Stimulated activated CD4-positive, alpha-beta T cell treated with anti-CD3 and anti-CD28 coated beads, Interleukin-2, amount 100 ng/mL, for 4 hours (primary cell): ENCODE measurements at places on chromosomes 1 and 21.

DNA sequence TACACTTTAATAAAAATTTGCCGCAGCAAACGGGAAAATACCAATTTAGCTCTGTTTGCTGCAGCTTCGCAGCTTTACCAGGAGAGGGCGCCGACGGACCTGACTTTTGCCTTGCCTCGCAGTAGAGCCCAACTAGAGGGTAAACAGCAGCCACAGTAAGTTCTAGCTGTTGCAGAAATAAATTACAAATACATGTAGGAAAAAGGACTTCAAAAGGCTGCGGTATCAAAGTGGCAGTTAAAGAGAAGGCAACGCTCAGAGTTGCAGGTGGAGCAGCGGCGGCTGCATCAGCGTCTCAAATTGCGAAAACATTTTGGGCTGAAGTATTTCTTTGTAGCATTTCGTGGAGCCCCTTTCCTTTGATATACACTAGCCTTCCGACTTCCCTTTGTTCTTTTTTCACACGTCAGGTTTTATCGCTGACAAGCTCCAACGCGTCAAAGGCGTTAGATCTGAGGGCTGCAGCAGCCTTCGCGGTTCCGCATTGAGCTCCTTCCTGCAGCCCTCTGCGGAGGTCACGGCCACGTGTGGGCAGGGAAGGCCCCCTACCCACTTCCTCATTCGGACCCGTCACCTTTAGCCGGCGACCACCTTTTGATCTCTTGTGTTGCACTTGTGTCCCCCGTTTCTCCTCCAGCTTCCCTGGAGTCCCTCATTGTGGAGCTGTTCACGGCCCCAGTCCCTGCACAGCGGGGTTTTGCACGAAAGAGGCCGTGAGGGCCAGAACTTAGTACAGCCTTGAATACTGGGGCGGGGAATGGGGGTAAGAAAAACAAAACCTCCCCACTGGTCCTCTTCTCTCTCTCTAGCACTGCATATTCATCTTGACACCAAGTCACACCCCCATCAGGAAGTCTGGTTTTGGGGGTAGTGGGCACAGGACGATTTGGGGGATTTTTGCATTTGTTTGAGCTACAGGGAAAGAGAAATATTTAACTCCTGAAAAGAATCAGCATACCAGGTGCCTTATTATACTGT, 72.8 kb downstream of the S1PR1 start:
- peak; percentile 59 for DNase-seq

- no peak for DNase-seq
These were observed 351.0 kb downstream of the COL11A1 start for GRCh38 chr1:102757363-102757762.

DNA sequence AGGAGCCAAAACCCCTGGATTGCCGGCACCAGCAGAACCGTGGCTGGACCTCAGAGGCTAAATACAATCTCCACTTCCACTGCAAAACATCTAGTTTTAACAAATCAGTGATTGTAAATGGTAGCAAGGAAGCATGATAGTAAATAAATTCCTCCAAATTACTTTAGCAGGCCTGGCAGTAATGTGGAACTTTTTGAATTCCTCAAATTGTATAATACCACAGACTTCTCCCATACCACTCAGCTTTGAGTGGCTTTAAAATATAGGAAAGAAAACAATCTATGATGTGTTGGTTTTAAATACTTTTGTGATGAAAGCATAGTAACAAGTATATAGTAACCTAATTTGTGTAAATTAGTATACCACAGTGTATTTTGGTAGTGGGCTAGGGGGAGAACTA, 34.1 kb downstream of the NIBAN1 start:
- DNase-seq: no peak

DNA sequence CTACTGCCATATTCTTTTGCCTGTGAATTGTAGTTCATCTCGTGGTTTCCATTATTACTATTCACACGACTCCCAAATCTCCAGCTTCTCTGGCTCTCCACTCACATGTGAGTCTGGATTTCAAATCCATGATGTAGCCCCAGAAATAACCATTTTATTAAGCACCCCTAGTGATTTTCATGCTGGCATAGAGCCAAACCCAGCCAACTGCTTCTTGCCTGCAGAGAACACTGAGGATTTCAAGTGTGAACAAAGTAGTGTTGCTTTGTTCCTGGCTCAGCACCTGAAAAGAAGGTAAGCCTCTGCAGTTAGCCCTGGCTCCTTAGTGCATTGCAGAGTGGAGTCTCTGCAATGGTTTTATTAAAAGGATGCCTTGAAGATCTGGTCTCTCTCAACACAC, 25.9 kb downstream of the UTP25 start:
- no peak for DNase-seq

GRCh38 chr1:195576641-195577040, 1031.6 kb downstream of the KCNT2 start:
- DNase-seq: no peak

GRCh38 chr1:200668514-200669313, 993 bp downstream of the DDX59 start:
- DNase-seq: no peak

GRCh38 chr1:24914226-24915069, 15.6 kb downstream of the RUNX3 start:
- DNase-seq: no peak

DNA sequence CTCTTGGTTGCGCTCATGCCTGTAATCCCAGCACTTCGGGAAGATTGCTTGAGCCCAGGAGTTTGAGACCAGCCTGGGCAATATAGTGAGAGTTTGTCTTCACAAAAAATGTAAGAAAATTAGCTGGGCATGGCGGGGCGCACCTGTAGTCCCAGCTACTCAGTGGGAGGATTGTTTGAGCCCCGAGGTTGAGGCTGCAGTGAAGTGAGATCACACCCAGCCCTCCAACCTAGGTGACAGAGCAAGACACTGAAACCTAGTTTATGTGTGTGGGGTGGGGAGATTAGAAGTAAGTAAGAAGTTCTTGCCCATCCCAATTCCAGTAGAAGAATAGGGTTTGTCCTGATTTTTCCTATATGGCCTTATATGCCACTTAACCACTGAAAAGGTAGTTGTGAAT, 2.0 kb downstream of the RPL5 start:
- DNase-seq: no peak

DNA sequence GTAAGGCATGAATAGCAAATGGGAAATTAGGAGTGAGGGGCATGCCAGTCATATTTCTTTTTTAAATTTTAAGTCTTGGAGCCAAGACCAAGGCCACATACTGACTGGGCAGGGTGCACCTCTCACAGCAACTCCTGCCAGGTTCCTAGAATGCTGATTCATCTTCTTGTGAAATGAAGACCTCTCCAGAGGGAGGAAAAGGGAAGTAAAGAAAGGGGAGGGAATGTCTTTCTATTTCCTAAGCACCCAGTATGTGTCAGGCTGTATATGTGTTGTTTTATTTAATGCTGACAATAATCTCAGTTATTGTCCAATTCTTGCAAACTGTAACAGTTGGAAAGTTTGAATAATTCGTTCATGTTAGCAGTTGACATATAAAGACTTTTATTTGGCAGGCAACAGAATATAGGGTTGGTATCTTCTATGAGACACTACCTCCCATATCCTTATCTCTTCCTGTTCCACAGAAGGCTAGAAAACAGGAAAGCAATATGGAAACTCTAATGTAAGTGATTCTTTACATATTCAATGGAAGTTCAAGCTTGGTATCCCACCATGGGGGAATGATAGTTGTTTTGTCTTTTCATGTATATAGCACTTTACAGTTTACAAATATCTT, 259.1 kb upstream of the USP24 start:
- DNase-seq: no peak

DNA sequence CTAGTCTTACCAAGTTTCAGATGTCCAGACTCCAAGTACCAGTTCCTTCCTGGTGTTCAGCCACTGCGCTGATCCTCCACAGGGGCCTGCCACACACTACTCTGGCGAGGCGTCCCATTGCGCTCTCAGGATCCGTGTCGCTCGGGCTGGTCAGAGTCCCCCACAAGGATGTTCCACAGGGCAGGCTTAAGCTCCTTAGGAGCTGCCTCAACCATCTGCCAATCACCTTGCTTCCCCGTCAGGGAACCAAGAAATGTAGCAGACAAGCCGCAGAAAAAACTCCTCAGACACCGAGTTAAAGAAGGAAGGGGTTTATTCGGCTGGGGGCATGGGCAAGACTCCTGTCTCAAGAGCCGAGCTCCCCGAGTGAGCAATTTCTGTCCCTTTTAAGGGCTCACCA, 9.8 kb downstream of the OR2W3 start:
- no peak for DNase-seq

- DNase-seq: no peak
These were observed 98.2 kb downstream of the PCBP3 start for GRCh38 chr21:45741691-45742090.
